ENCODE measurements at places on chromosomes 5 and 9. TPM values are rescaled to one million over a fixed set of nuclear protein-coding genes. Genes with fewer than 3 reads are reported as not detected.

CACNA1B gene
- not detected for total RNA-seq

GPX8 gene
- total RNA-seq = not detected

SVEP1 gene
- total RNA-seq = not detected

DNA sequence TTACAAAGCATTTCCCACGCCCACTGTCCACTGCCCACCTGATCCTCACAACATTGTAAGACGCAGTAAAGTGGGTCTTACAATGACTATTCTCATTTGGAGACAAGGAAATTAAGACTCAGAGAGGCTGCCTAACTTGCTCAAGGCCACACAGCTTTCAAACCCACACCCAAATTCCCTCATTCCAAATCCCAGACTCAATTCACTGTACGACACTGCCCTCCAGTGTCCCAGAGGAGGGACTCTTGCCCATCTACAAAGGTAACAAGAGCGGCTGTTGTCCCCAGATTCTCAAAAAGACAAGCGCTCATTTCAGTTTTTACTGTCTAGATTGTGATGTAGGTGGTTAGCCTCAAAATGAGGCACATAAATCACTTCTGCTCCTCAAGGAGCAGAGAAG is 184.6 kb downstream of the ACTL7B start:
- DNase-seq = no peak

GRCh38 chr5:9157811-9158210 is 388.1 kb downstream of the SEMA5A start:
- DNase-seq = no peak
